ENCODE measurements at places on chromosomes 7 and 10.

- no peak for DNase-seq
These were observed 168.2 kb downstream of the CACNA2D1 start for GRCh38 chr7:82275342-82275741.

DNA sequence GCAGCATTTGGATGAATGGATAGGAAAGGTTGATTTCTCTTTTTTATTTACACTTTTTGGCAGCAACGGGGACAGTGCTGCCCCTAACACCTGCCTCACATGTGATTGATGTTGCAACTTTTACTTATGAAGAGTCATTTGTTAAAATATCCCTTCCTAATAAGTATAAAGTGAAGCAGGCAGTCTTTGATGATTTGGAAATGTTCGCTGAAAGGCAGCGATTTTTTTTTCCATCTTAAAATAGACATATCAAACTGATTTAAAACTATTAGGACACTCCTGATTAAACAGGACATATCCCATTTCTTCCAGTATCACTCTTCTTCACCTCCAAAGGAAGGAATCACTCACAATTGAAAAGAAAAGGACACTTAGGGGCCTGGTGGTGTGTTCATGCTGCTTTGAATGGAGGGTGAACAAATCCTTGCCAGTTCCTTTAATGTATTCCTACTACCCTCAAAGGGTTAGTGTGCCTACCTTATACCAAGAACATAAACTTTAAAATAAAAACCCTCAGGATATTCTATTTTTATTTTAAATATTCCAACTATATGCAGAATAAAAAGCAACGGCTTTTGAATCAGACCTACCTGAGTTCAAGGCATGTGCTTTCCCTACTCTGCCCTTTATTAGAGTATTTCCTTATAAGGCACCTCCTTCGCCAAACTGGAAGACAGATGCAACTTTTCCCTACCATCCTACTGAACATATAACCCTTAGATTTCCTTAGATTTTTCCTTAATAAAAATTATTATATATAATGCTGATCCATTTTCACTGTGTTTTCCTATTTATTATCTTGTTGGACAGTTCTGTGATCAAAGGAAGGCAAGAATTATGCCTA is 1.1 kb downstream of the ADK start:
- DNase-seq = no peak

DNA sequence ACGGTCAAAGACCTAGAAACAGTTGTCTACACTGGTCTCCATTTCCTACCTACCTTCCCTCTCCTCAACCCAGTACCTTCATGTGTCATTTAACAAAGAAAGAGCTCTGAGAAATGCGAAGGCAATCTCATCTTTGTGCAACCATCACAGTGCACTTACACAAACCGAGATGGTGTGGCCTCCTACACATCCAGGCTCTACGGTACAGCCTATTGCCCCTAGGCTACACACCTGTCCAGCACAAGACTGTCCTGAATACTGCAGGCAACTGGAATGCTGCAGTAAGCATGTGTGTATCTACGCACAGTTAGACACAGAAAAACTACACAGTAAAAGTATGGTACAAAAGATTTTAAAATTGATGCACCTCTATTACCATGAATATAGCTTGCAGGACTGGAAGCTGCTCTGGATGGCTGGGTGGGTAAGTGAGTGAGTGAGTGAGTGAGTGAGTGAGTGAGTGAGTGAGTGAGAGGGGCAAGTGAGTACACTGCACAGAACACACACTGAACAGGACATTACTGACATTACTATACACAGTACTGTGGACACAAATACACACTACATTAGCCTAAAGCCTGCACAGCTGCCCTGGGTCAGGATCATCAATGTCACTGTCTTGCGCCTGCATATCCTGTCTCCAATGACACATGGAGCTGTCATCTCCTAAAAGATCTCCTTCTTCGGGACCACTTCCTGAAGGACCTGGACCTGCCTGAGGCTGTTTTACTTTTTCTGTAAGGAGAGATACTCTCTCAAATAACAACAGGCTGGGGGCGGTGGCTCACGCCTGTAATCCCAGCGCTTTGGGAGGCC is 18.5 kb downstream of the ITGB1 start:
- DNase-seq = no peak

DNA sequence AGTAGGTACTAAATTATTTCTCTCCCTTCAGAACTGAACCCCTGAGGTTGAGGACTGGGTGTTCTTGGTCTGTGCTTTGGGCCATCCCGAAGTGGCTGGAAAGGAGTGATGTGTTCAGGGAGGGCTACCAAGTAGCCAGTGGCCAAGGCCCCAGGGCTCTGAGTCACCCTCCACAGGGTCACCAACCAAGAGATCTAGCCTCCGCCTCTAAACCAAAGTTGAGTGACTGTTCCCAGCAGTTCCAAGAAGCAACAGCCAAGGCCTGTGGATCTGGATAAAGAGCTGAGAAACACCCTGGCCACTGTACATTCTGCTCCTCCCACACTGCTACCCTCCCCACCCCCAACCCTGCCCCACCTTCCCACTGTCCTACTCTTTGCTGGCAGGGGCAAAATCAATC is 35.5 kb upstream of the KCNMA1 start:
- DNase-seq = no peak

- no peak for DNase-seq
These were observed 770 bp downstream of the PLXNA4 start for GRCh38 chr7:132575419-132575981.

GRCh38 chr7:90668992-90669391 is 72.9 kb downstream of the CDK14 start:
- DNase-seq = no peak

DNA sequence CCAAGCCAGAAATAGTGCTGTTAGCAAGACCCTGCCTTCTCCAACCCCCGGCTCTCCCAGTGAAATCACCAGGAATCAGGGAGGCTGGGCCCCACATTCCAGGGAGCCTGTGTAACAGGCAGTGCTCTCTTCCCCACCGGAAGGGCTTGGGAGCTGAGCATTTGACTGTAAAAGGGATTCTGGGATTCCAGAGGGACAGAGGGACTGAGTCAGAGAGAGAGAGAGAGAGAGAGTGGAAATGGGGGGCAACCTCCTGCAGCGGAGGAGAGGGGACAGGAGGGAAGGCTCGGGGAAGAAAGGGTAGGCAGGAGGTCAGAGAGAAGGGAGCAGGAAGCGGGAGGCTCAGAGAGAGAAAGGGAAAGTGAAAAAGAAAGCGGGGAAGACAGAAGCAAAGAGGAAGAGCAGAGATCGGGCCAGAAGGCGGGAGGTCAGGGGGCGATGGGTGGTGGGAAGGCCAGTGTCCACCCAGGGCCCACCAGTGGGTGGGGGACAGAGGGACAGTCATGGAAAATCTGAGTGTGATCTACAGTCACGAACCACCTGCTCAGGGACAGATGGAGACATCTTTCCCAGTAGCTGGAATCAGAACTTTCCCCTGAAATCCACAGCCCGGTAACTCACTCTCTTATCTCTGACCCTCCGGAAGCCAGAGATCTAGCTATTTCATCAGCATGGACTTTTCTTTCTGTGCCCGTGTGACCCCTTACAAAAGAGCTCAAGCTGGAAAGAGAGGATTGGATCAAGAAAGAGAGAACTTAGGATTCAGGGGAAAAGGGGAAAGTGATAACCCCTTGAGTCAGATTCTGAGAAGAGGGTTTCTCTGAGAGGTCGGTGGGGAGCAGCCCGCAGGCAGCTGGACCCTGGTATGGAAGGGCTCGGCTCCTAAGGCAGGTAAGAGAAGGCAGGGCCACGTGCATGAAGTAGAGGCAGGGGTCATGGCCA is 4.6 kb upstream of the SERPINE1 start:
- no peak for DNase-seq

- no peak for DNase-seq
These were observed 39.9 kb upstream of the LEP start for GRCh38 chr7:128201067-128201689.

DNA sequence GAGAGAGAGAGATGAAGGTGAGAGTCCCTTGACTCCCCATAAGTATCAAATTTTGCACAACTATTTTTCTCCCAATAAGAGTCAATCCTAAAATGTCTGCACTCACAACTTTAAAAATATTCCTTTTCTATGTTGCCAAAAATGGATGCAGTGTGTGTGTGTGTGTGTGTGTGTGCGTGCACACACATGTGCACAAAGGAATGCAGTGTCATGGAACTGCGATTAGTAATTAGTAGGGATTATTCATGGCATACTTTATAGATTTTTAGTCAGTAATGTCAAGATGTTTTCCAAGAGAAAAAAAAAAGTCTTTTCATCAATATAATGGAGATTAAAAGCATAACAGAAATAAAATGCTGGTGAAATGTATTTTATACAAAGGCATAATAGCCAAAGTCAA is 179.1 kb upstream of the LRRTM3 start:
- DNase-seq = no peak

GRCh38 chr10:111018021-111018420 is 58.8 kb upstream of the ADRA2A start:
- DNase-seq = no peak

GRCh38 chr7:84042110-84042539 is 152.5 kb downstream of the SEMA3A start:
- no peak for DNase-seq

DNA sequence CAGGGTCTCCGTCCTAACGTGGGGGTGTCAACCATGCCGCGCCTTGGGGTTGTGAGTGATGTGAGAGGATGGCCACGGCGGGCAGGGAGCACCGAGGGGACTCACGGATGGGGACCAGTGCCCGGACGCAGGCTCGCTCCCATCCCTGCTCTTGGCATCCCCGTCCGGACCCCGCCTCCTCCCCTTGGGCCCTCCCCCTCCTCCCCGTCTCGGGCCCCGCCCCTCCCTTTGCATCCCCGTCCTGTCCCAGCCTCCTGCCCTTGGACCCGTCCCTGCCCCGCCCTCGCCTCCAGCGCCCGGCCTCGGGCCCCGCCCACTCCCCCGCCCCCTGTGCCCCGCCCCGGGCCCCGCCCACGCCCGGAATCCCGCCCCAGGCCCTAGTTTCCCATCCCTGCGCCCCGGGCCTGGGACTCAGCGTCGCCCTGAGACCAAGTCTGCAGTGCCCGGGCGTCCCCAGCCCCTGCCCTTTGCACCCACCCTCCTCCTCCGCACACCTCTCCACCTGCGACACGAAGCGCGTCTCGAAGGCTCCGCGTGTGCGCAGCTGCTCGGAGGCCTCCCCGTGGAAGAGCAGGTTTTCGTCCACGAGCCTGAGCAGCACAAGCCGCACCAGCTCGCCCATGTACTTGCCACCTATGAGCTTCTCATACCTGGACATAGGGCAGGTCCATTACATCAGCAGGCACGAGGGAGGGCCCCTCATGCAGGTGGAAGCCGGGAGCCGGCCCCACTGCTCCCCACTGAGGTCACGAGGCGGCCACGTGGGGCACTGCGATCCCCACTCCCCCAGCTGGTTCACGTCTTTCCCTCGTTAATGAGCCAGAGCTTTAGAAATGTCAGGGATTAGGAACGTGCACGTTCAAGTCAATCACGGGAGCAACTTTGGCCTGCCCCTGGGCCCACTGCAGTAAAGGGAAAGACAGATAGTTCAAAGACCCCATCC is 5.1 kb upstream of the MYL7 start:
- peak; percentile 22 for DNase-seq

DNA sequence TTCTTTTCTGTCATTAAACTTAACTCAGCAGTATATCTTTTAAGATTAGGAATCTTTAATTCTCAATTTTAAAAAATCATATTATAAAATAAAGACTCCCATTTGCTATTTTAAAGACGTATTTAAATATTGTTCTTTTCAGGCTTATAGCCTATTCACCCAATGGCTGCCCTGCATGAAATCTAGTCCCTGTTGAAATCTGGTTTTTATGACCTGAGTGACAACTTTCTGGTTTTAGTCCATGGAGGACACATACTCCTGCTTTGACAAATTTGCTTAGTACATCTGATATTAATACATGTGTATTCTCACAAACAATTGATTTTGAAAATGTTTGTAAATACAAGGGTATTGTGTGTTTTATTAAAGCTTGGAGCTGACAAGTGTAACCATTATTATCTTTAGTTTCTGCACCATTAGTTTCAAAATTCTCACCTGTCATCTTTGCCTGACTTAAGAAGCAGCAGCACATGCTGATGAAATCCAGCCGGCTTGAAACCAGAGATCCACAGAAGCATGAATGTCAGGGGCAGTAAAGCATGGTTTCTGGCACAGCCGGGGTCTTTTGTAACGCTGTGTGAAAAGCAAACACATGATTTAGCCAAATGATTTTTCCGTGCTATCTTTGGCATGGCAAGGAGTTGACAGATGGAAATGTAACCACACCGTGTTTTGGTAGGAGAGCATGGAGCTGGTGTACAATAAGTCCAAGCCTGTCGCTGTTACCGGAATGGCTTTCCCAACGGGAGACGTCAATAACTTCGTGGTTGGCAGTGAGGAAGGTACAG is 262.8 kb downstream of the DYNC1I1 start:
- DNase-seq = no peak

- no peak for DNase-seq
These were observed 107.1 kb upstream of the ITGB1 start for GRCh38 chr10:33065111-33065510.

- DNase-seq = no peak
These were observed 133.1 kb upstream of the CHST15 start for GRCh38 chr10:124226271-124227054.

GRCh38 chr7:44411306-44411705 is 79.2 kb downstream of the NUDCD3 start:
- DNase-seq = no peak

DNA sequence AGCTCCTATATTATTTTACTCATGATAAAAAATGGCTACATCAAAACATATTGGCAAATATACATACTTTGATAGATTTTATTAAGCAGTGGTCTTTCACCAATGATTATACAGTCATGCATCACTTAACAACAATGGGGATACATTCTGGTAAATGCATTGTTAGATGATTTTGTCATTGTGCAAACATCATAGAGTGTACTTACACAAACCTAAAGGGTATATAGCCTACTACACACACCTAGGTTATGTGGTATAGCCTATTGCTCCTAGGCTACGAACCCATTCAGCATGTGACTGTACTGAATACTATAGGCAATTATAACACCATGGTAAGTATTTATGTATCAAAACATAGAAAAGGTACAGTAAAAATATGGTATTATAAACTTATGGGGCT is 98.9 kb upstream of the IL6 start:
- no peak for DNase-seq

GRCh38 chr10:70613941-70614340 is 11.4 kb upstream of the PRF1 start:
- DNase-seq = no peak

DNA sequence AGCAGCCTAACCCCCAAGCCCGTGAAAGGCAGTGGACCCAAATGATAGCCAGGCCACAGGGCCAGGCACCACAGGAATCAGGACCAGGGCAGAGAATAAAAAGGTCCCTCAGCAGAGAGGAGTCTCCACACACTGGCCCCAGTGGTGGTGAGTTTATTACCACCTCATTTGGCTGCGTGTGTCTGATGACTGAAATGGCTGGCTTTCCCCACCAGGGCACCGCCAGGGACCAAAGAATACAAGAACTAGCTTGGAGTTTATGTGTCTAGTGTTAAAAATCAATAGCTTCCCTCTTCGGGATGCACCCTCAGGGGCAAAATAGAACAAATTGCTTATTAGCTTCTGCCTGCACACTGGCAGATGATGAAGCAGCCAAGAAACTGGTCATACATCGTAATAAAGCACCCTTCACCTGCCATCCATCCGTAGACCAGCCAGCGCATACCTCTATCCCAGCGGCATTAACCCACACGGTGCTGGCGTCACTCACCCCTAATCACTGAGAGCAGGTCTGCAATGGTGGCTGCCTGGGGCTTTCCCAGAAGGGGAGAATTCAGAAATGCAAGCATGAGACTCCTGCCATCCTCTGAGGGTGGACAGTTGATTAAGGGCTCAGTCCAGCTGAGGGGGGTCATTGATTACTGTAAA is 223.7 kb upstream of the ZMIZ1 start:
- DNase-seq = no peak

All from T-cell (primary cell).